ENCODE measurements at places on chromosomes 7 and 10.

GRCh38 chr10:70845816-70846215, 30.1 kb downstream of the SGPL1 start:
- no peak for DNase-seq

DNA sequence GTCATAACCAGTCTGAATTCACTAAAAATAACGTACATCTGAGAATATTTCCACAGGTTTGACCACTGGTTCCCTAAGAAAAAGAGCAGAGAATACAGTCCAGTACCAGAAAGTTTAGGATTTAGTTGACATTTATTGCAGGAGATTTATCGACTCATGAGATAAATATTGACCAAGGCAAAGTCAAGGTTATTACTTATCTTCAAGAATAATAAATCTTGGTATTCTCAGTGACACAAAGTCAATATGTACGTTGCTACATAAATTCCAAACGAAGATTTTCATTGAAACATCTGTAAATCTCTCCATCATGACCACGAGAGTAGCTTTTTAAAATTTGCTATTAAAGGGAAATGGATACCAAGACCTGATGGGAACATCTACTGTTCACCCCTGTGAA, 39.4 kb upstream of the GRB10 start:
- no peak for DNase-seq

GRCh38 chr7:88090240-88090639, 129.6 kb downstream of the SRI start:
- DNase-seq: no peak

GRCh38 chr7:116683786-116684185, 11.8 kb downstream of the MET start:
- peak; percentile 44 for DNase-seq

DNA sequence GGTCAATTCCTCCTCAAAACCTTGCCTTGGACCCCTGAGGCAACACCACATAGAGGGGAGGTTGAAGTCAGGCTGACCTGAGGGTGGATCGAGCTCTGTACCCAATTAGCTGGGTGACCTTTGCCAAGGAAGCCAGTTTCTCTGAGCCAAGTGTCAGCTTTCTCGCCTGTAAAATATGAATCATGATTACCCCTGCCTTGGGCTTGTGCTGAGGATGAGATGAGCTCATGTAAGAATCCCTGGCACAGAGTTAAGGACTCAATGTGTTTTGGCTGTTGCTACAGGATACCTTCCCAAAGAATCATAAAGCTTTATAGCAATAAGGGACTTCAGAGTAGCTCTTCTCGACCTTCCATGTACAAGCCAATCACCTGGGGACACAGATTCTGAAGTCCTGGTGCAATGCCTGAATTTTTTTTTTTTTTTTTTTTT, 43.5 kb upstream of the CACUL1 start:
- DNase-seq: no peak

DNA sequence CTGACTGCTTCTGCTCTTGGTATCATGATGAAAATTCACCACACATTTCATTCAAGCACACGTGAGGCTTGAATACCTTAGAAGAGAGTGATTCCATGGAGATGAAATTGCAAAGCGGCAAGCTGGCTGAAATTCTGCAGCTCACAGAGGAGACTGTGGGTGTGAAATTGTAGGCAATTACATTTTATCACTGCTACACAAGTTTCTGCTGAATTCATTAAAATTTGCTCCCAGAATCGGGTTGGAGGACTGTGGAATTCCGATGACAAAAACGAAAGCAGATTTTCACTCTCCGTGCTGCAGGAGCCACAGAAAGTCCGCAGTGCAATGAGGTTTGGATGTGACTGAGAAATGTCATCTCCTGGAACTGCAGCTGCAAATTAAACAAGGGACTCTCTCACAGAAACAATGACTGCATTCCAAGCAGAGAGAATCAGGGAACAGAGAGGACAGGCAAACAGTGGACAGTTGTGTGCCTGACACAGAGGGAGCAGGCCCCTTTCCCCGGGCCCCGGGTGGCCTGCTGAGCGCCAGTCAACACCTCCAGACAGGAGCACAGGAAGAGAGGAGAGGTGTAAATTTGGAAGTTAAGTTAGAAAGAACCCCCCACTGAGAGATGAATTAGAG, 109.1 kb downstream of the C10orf90 start:
- no peak for DNase-seq

- DNase-seq: no peak
These were observed 58.2 kb downstream of the DIP2C start for GRCh38 chr10:631266-631665.

GRCh38 chr7:7157177-7157886, 25.0 kb upstream of the C1GALT1 start:
- peak; percentile 58 for DNase-seq

DNA sequence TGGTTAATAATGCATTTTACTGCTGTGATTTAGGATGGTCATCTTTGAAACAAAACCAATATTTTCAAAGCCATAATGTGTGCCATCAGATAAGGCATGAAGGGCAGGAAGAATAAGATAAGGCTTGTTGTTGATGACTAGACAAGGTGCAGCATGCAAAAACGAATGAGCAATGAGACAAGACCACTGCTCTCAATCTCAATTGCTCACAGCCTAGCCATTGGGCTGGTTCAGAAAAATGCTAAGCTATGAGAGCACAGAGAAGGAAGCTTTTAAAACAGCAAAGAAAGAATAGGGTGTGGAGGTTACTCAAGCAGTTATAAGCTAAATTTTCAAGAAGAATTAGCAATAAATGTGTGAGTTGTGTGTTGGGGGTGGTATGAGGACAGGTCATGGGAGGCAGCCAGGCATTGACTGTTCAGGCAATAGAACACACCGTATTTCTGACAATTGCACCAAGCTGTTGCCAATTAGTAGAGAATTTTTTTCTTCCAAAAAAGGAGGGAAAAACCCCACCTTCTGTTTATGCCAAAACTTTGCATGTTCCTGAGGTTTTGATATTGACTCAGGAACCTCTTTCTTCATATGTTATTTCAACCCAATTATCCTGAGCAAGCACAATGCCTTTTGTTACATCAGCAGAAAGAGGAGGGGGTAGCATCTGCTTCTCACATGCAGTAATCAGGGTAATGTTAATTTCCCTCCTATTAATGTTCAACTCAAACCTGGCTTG, 276.5 kb downstream of the HDAC9 start:
- no peak for DNase-seq

- no peak for DNase-seq
These were observed 85.1 kb downstream of the PAXIP1 start for GRCh38 chr7:154917808-154918160.

GRCh38 chr7:16688249-16688648, 42.3 kb downstream of the BZW2 start:
- no peak for DNase-seq

DNA sequence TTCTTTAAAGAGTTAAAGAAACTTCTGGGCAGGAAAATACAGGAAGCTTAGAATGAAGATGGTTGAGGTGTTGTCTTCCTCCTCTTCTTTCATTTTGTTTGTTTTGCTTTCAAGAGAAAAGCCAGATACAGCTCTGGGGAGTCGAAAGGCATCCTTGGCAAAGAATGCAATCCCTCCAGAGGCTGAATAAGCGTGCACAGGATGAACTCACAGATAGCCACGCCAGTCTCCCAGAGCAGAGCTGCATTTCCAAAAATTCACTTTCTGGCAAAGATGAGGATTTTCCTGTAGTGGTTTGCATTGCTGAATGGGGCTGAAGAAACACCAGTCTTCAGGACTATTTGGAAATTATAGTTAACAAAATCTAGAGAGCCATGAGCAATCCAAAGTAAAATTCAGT, 336.4 kb downstream of the NRG3 start:
- no peak for DNase-seq

GRCh38 chr7:10655031-10655430, 318.6 kb upstream of the PHF14 start:
- no peak for DNase-seq

GRCh38 chr7:157219154-157219553, 80.4 kb downstream of the UBE3C start:
- peak; percentile 4 for DNase-seq

GRCh38 chr7:114956702-114957101, 34.8 kb downstream of the MDFIC start:
- DNase-seq: no peak

DNA sequence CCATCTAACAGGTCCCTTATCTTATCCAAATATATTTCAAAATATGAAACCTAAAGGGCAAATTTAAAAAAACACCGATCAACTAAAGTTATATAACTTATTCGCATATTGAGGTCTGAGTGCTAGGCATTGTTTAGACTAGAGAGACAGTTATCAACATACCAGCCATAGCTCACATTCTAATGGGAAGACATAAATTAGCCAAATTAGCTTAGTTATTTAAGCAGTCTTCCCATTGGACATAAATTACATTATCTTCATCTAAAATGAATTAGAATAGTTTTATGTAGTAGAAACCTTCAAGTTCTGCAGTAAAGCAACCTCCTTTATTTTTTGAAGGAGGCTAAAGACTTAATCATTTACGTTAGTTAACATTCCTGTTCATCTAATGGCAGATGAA, 17.4 kb downstream of the KIF5B start:
- no peak for DNase-seq

GRCh38 chr10:72048450-72049124, 39.8 kb downstream of the SPOCK2 start:
- DNase-seq: peak; percentile 79

DNA sequence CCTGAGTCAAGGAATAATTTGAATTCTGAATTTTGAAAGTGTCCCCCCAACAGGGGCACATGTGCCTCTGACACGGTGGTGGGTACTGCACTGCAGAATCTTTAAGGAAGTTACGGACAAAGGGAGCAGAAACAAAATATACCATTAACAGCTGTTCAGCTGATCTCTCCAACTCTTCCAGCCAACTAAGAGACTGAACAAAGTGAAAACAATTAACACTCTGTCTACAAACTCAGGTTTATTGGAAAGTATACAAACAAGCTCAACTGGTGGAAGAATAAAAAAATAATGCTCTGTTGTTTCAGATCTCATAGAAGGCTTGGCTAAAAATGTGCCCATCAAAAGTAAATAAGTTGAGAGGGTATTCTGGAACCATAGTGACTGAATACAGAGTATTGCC, 34.4 kb downstream of the ASB4 start:
- DNase-seq: no peak

DNA sequence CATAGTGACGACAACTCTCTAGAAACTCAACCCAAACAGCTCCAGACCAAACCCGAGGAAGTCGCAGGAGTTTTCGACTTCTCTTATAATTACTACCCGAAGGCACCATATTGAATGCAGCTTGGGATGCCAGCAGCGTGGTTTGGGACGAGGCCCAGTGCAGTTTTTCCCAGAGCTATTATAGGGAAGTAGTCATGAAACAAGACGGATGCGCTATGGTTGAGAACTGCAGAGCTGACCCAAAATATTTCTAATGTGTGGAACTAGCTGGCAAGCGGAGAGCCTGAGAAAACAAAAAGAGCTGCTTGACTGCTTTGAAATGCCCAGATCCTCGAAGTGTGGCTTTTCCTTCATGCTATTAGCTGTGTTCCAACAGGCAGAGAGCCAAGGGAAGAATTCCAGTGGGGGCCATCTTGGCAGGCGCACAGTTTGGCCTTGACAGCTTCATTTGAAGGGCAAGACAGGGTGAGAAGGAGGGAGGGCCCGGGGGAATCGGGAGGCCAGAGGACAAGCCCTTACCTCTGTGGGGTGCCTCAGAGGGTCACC, 122.7 kb downstream of the CUL2 start:
- DNase-seq: no peak

DNA sequence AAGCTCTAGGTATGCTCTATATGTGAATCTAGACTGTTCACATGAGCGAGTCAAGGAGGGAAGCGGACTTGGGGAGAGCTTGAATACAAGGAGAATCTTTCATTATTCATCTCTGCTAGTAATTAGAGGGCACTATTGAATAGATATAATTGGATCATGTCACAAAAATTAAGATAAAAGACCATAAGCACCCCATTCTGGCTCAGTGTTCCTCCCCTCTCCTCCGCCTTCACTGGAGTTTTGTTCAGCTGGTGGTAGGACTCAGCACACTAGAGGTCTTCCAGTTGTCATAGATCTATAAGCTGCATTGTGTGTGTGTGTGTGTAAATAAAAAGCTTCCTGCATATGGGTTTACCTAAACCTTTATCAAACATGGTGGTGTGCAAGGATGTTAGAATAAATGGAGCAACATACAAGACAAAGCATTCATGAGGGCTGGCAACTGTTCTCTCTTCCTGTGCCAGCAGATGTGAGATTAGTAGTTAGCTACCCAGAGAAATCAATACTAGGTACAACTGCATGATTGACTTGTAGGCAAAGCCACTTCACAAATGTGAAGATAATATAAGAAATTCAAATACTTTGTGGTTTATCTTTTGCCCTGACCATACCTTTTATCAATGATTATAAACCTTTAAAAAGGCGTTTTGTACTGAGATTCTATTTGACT, 142.6 kb downstream of the CREB5 start:
- DNase-seq: no peak

DNA sequence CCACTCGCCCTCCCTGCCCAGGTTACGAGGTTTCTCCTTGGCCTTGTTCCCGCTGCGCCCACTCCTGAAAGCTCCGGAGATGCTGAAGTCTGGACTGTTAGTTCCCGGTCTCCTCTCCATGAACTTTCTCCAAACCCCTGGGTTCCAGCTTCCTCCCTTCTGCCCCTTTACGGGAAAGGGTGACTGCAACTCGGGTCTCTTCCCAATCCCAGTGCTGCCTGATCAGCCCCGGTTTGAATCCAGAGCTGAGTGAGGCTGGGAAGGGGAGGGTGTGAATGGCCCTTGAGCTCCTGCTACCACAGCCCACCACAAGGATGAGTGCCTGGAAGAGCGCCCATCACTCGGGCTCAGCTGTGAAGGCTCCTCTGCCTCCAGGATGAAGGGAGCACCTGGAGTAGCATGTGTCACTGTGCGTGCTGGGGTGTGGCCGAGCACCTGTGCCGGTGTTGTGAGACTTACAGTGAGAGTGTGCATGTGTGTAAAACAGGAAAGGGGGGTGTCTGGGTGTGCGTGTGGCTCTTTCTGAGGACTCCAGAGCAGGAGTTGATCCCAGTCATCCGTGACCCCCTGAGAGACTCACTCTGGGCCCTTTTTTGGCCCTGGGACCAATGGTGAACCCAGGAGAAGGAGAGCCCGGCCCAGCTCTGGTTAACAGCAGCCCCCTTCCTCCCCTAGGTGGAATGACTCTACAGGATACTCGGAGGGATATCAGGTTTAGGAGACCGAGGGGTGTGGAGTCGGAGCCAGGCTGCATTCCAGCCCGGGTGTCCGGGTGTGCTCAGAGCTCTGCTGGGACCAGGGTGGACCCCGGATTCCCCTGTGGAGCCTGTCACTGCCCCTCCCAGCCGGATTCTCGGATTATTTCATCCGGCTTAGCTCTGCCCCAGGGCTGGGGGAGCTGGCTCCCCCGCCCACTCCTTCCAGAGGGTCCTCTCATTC, 1.1 kb upstream of the ZNF467 start:
- no peak for DNase-seq

DNA sequence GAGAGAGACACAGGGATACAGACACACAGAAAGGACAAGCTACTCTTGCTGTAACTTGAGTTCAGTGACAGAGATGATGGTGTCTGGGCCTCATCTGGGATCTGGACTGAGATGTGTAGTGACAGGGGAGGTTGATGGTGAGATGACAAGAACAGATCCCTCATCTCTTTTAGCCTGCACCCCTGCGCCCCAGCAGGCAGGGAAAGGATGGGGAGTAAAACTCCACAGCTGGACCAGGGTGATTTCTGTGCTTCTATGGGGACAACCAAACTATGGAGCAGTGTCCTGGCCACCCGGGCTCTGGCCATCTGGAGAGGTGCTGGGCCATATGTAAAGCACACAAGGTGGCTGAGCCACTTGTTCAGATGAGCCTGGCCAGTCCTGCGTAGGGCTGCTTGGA, 4.5 kb upstream of the LRRC18 start:
- DNase-seq: no peak
